Bladder microvascular endothelial cell (primary cell): ENCODE measurements at places on chromosomes 4 and X. TPM values are rescaled to one million over a fixed set of nuclear protein-coding genes. Genes with fewer than 3 reads are reported as not detected.

CT45A10 gene
- not detected in 2 replicates for total RNA-seq

TMEM35A gene
- total RNA-seq: 0.16 and 1.3 TPM in 2 replicates

YY2 gene
- 0.97 and 3.6 TPM in 2 replicates for total RNA-seq

NAAA gene
- 18.0 and 20.1 TPM in 2 replicates for total RNA-seq

PDE5A gene
- 1.6 and 6.9 TPM in 2 replicates for total RNA-seq

FAM9B gene
- not detected in 2 replicates for total RNA-seq

UGT2B10 gene
- not detected in 2 replicates for total RNA-seq
